ENCODE measurements at places on chromosomes 5 and 9.
A peak's percentile ranks its signal among the peaks of the same experiment; 100 is the strongest.

DNA sequence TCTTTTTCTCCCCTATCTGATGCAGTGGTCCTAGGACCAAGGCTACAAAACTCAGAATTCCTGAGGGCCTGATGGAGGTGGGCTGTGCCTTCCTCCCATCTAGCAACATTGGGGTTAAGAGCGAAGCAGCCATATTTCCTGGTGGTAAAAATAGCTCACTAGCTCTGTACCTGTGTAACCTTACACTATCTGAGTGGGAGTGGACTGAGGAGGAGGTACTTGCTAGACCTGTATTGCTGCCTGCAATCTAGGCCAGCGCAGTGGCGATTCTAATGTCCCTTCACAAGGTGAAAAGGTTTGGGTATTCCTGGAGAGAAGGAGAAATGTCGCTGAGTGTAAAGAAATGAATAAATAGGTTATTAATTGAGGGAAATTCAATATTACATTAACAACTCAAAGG lies 80.2 kb upstream of the LIFR start:
- no peak for DNase-seq

DNA sequence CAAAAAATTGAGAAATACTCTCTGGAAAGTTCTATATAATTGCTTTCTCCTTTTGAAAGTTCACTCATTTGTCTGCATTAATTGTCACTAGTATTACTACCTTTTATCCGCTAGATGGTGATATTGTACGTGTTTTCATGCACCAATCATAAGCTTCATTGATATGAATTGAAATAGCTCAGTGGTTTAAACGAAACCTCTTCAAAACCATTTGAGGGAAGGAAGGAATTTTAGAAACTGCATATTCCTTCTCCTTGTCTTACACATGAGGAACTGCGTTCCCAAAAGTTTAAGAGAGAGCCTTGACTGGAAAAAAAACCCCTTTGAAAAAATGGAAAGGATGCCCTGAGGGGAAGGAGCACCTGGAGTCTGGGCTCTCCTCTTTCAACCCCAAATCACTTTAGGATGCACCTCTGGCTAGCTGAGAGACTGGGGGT lies 98.6 kb downstream of the YTHDC2 start:
- peak; percentile 39 for DNase-seq

DNA sequence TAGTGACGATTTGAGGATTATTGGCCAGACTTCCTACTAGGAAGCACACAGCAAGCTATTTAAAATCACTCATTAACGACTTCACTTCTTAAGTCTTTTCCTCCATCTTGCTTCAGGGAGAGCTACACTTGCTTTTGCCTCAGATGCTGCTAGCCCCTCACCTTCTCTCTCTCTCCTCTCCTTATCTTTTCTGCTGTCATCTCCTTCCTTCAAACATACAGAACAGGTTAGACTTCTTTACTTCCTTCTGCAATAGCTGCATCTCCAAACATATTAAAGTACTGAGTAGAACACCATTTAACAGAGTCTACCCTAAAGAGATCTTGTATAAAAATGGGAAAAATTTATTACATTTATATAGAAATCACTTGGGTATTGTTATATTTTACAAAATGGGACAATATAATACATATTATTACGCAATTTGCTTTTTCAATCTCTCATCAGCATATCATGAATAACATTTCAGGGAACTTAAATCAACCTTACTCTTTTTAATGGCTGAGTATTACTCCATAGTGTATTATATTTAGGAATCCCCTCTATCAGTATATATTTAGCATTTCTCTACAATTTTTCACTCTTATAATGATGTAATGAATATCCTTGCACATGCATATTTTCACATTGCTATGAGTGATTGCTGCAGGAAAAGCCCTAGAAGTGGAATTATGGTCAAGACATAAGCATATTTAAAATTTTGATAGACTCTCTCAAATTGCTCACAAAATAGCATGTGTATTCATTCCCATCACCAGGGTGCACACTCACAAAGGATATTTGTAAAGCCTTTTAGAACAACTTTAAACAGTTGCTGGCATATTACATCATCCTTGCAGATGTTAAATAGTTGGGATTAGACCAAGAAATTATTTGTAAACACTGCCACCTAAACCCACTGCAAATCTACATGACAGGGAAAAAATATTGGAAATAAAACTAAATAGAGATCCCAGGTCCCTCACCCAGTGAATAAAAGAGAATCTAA lies 164.5 kb upstream of the NFIB start:
- DNase-seq, result no peak

- DNase-seq, result no peak
Observed at GRCh38 chr5:164394686-164395194, 889.3 kb downstream of the MAT2B start.

DNA sequence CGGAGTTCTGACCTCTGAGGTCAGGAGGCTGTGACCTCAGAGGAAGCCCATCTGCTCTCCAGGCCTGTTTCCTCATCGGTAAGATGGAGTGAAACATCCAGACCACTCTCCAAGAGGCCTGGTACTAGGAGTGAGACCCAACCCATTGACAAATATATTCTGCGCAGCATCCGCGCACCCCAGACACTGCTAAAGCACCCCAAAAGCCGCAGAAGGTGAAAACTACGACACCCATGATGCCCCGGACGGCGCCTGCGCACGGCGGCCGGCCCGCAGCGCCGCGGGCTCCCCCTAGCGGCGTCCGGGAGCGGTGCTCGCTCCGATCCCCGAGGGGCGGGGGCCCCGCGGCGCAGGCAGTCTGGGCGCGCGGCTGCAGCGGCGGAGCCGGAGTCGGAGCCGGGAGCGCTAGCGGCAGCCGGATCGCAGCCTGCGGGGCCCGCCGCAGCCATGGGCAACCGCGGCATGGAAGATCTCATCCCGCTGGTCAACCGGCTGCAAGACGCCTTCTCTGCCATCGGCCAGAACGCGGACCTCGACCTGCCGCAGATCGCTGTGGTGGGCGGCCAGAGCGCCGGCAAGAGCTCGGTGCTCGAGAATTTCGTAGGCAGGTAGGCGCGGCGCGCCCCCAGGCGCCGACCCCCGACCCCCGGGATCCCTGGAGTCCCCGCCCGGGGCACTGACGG lies at the start of gene DNM1:
TSS of gene DNM1 (plus strand) at position 356 of the 683 bp plus-strand sequence. CDS start at position 448, 92 bp downstream.
- DNase-seq, result peak; percentile 97

GRCh38 chr5:100553209-100553608 lies 18.0 kb downstream of the FAM174A start:
- DNase-seq, result no peak

GRCh38 chr5:32909207-32909606 lies 198.1 kb downstream of the NPR3 start:
- no peak for DNase-seq

GRCh38 chr5:166909040-166909439 lies 1382.4 kb upstream of the WWC1 start:
- no peak for DNase-seq

DNA sequence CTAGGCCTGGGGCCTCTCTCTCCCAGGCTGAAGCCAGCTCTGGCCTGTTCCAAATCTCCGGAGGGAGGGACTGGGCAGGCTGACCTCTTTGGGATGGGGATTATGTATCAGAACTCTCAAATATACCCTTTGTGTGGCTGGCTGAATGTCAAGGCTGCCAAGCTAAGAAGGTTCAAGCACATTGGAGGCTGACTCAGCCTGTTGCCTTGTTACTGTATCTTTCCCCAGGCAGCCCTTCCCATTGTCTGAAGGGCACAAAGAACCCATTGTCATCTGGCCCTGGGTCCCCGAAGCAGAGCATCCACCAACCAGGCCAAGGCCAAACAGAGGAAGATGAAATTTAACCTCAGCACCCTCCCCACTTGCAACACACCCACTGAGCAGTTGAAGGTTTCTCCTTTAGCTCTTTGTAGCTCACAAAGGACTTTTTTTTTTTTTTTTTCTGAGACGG lies 7.3 kb upstream of the SPARC start:
- DNase-seq, result no peak

GRCh38 chr5:668283-668995 lies 24.7 kb downstream of the TPPP start:
- DNase-seq, result no peak

DNA sequence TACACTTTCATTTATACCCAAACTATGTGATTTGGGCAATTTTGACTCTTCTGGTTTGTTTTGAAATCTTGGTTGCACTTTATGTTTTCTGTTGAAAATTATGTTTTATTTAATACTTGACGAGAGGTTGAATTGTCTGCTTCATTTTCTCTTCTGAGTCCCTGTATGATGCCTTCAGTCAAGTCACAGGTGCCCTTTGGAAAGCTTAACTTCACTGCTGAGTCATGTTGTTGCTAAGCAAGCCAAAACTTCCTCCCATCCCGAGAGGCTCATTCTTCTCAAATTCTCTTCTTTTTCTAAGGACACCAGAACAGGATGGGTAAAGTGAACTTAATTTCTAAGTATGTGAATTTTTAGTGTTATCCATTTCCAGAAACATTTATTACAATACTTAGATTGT lies 455.3 kb upstream of the PTGER4 start:
- no peak for DNase-seq

- no peak for DNase-seq
Observed at GRCh38 chr9:70400107-70400892, 14.2 kb downstream of the KLF9 start.
